Activated T-cell treated with anti-CD3 and anti-CD28 coated beads, Interleukin-2, amount 50 U/mL, for 4 hours (primary cell): ENCODE measurements at places on chromosomes 6 and 20. TPM values are rescaled to one million over a fixed set of nuclear protein-coding genes. Genes with fewer than 3 reads are reported as not detected.

The FUT9 gene
- not detected for total RNA-seq

The GSTA3 gene
- total RNA-seq = not detected

The GGTLC1 gene
- total RNA-seq = not detected

The RALGAPB gene
- total RNA-seq = 23.7 TPM

The SEC23B gene
- total RNA-seq = 77.0 TPM

The GPR63 gene
- total RNA-seq = 0.63 TPM

The PRR18 gene
- total RNA-seq = 0.05 TPM

The NFKBIE gene
- 30.0 TPM for total RNA-seq
